ENCODE measurements at places on chromosomes 5 and 9.

GRCh38 chr9:87096506-87096905, 149.2 kb upstream of the GAS1 start:
- no peak for DNase-seq

DNA sequence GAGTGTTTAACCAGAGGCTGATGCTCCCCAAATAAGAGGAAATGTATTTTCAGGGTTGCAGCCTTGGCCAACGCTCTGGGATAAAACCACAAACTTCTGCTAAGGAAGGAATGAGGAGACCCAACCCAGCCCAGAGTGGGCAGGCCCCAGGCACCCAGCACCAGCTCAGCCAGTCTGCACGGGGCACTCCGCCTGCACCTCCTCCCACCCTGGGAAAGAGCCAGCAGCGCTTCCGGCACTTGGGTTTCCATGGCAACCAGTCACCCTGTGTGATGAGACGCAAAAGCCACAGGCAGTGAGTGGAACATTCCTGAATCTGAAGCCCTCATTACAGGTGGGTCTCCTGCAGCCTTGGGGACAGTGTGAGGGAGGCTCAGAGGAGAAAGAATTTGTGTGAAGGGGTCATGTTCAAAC, 85.2 kb upstream of the ZBTB43 start:
- peak; percentile 98 for DNase-seq

DNA sequence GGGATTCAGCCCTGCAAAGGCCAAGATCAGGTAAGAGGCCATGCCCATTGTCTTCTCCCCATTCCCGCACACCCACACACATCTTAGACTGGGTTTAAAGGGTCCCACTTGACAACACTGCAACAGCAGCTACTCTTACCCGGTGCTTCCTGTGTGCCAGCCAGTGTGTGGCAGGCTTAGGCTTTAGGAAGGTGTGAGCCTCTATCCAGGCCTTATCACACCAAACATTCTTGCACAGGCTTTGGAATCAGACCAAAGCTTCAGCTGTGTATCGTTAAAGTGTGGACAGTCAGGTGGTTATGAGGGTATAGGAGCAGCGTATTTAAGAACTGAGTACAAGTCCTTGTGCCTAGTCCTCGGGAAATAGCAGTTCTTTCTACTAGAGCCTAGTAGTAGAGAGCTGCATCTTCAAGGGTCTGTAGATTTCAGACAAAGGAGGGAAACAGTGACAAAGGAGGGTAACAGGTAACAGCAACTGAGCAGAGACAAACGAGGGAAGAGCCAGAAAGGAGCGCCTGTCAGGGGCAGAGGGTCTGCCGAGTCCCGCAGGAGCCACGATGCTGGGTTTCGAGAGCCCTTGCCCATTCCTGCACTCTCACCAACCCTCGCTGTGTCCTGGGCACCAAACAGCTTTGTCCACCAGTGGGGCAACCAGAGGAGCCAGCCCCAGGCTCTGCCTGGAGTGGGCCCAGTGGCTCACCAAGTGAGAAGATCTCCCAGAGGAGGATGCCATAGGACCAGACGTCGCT, 30.9 kb downstream of the CSF1R start:
- no peak for DNase-seq

- peak; percentile 49 for DNase-seq
Measured at GRCh38 chr5:66224274-66224673, 80.2 kb downstream of the SREK1 start.

- no peak for DNase-seq
Measured at GRCh38 chr5:116437922-116438578, 136.6 kb downstream of the SEMA6A start.

DNA sequence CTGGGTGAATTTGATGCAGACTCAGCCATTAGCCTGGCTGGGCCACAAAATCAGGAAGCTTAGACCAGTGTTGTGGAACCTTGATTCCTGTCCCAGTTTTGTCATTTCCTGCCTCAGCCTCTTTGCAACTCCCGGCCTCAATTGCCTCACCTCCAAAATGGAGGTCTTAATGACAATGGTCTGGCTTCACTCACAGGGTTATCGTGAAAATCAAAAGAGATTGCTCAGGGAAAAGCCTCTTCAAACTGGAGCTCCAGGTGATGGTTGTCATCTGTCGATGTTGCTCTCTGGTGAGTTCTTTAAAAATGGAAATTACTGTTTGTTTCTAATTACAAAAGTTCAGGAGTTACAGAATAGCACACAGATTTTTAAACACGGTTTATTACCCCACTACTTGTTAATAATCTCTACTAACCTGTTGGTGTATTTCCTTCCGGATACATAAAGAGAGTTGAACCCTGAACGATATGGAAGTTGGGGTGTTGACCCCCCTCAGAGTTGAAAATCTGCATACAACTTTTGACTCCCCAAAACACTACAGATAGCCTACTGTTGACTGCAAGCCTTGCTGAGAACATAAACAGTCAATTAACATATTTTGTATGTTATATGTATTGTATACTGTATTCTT, 109.9 kb upstream of the CPEB4 start:
- no peak for DNase-seq

DNA sequence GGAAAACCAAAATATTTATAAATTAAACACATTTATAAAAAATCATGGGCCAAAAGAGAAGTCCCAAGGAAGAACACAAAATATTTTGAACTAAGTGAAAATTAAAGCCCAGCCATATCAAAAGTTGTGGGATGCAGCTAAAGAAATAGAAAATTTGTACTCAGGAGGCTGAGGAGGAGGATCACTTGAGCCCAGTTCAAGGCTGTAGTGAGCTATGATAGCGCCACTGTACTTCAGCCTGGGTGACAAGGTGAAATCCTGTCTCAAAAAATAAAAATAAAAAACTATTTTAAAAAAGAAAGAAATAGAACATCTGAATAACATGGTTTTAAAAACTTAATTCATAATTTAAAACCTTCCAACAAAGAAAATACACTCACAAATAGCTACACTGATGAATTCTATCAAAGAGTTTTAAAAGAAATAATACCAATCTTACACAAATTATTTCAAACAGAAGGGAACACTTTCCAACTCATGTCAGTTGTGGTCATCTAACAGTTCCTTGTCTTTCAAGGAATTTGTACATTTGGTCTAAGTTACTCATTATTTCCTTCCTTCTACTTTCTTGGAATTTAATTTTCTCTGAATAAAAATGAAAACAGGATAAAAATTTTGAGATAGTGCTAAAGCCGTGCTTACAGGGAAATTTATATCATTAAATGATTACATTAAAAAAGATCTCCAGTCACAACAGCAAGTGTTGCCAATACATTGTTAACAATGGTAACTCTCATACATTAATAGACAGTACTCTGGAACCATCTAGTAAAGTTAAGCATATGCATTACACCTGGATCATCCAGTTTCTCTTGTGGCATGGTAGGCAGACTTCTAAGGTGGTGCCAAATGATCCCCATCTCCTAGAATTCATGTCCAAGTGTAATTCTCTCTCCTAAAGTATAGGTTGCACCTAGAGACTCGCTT, 17.8 kb downstream of the PTBP3 start:
- no peak for DNase-seq

DNA sequence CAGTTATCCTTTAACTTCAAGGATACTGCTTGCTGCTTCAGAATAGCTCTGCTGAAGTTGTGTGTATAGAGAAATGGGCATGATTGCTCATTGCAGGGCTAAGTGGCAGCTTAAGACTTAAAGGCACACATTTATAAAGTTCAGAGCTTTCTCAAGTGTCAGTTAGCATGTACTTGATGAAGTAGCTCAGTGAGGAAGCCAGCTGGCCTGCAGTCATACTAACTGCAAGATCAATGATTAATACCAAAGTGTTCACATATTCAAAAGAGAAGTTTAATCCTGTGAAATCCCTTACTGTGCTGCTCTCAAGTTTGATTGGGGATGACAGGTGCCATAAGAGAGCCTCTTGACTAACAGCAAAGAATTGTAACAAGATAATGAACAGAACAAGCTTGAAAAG, 483.4 kb upstream of the NUDT12 start:
- DNase-seq: no peak

DNA sequence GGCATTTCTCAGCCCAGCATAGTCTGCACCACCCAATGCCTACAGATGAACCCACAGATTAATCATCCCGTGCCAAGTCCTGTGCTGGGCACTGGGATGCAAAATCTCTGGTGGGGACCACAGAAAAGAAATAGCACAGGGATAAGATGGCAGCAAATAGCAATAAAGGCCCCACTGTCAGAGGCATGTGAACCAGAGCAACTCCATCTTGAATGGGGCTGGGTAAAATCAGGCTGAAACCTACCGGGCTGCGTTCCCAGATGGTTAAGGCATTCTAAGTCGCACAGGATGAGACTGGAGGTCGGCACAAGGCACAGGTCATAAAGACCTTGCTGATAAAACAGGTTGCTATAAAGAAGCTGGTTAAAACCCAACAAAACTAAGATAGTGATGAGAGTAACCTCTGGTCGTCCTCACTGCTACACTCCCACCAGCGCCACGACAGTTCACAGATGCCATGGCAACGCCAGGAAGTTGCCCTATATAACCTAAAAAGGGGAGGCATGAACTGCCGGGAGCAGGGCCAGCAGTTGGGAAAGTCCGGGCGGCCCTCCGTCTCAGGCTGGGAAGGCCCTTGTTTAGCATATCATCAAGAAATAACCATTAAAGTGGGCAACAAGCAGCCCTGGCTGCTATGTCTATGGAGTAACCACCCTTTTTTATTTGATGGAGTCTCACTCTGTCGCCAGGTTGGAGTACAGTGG, 65.2 kb downstream of the C9orf50 start:
- DNase-seq: no peak

GRCh38 chr5:181282874-181283273, 21.9 kb upstream of the TRIM52 start:
- DNase-seq: no peak

- DNase-seq: peak; percentile 94
Measured at GRCh38 chr5:150540615-150541396, 32.9 kb downstream of the NDST1 start.

DNA sequence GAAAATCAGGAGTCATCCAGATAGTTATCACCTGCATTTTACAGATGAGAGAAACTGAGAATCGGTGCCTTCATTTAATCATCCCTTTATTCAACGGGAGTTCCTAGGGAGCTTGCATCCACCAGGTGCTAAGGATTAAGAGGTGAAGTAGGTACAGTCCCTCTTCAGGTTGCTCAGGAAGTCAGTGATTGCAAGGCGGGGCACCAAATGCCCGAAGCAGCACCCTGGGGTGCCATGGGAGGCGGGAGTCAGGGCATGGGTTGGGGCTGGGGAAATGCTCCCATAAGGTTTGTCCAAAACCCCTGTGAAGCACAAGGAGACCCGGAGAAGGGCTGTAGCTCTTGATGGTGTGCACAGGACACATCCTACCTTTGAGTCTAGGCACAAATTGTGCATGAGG, 98.8 kb upstream of the KLF4 start:
- peak; percentile 49 for DNase-seq

DNA sequence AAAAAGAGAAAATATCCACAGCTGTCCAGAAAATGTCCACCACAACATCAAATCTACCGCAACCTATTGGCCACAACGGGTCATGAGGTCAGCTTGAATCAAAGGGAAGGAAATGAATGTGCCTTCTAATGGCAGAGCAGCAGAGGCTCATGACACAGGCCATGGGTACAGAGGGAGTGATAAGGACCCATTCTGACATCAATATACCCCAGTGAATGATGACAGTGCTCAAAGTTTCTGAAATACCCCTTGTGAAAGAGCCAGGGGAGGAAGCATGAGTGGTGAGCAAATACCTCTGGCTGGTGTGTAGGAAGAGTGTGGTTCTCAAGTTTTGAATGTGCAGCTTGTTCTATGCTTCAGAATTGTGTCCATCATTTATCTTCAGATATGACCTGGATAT, 348.2 kb downstream of the IRX1 start:
- DNase-seq: no peak

GRCh38 chr9:69571032-69571431, 101.1 kb downstream of the APBA1 start:
- no peak for DNase-seq

All from DMS53 (cell line).